ENCODE measurements at places on chromosomes 5 and 9.

GRCh38 chr5:102153003-102153759 lies 142.9 kb downstream of the SLCO4C1 start:
- DNase-seq = peak; percentile 8

- DNase-seq = no peak
Measured at GRCh38 chr5:157528036-157528632, 47.4 kb downstream of the ADAM19 start.

DNA sequence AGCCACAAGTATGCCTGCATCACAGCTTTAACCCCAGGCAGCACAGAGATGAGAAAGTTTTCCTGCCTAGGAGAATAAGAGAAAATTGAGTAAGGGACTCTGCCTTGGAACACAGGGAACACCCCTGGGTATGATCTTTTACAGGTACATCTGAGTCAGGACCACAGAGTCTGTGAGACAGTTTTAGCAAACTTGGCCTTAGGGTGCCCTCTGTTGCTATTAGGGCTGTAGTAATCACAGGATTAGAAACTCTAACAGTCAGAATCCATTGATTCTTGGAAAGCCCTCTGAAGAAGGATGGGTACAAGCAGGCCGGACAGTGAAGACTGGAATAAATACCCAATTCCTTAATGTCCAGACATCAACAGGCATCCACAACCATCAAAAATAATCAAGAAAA lies 989.5 kb upstream of the CDH9 start:
- no peak for DNase-seq

- DNase-seq = no peak
Measured at GRCh38 chr9:117551171-117551570, 136.3 kb upstream of the ASTN2 start.
